Suprapubic skin (tissue), 4 donors: ENCODE measurements at places on chromosomes 6 and 20. TPM values are rescaled to one million over a fixed set of nuclear protein-coding genes. Genes with fewer than 3 reads are reported as not detected.
A peak's percentile ranks its signal among the peaks of the same experiment; 100 is the strongest.

Gene TBX18
- 0.62 TPM for total RNA-seq

Gene RNF182
- total RNA-seq: 0.11 TPM

Gene GRIK2
- 0.30 TPM for total RNA-seq

Gene ZC3H12D
- 0.62 TPM for total RNA-seq

Gene GABBR1
- total RNA-seq: 27.0 TPM

Gene TCP11
- total RNA-seq: 4.2 TPM

Gene FOXC1
- 27.4 TPM for total RNA-seq

Gene NOP56
- total RNA-seq: 81.2 TPM

Gene SLC44A4
- total RNA-seq: 7.4 TPM

Gene ENPP1
- 4.8 TPM for total RNA-seq

- no peaks in the 10 kb centered on the region for H3K27me3 ChIP-seq
- H3K4me3 ChIP-seq: peak overlapping the region; percentile 11
- H3K36me3 ChIP-seq: no peaks in the 10 kb centered on the region
- DNase-seq: no peak
Observed at GRCh38 chr6:138454981-138455706, 44.1 kb downstream of the NHSL1 start.

DNA sequence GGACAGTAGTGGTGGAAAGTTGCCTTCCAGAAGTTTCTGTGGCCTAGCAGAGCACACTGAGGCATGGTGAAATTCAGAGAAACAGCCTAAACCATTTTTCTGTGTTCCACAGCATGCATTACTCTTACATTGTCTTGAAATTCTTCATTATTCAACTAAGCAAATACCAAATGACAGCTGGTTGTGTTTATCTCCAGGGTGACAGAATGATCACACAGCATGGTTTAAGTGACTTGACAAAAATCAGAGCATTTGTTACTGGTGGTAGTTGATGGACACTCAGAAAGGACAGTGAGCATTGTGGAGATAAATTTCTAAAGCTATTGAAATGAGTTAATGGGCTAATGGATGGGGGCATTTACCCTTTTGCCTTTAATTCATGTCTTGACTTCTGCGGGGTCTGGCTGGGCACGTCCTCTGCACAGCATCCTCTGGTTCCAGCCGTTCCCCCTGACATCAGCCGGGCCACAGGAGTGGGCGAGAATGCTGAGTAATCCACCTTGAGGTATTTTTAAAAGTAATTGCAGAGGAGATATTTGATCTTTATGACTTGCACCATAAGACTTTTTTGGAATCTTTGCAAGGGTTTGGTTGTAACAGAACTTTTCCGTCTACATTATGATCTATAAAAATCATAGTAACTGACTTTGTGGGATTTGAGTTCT lies 78.9 kb upstream of the SCP2D1 start:
- no peaks in the 10 kb centered on the region for H3K36me3 ChIP-seq
- DNase-seq: no peak
- H3K4me1 ChIP-seq: peaks cover 20% of the 10 kb centered on the region
- no peak overlapping the region for H3K4me3 ChIP-seq
- H3K27ac ChIP-seq: no peak overlapping the region

DNA sequence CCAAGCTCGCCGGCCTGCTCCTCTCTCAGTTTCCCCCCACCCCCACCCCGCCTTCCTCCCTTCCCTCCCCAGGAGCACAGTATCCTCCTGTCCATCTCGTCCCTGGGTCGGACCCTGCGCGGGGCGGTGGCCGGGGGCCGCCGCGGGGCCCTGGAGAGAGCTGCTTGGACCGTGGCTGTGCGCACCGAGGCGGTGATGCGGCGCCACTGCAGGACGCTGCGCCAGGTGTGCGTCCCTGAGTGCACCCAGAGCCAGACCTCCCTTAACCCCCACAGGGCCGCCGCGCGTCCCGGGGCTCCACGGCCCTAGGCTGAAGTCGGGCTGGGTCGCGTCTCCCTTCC lies 2.2 kb downstream of the C20orf204 start:
- no peak overlapping the region for H3K27ac ChIP-seq
- H3K27me3 ChIP-seq: peaks cover 36% of the 10 kb centered on the region
- peak overlapping the region; percentile 56 for H3K4me3 ChIP-seq
- H3K4me1 ChIP-seq: peaks cover 47% of the 10 kb centered on the region
- H3K36me3 ChIP-seq: peaks cover 14% of the 10 kb centered on the region

DNA sequence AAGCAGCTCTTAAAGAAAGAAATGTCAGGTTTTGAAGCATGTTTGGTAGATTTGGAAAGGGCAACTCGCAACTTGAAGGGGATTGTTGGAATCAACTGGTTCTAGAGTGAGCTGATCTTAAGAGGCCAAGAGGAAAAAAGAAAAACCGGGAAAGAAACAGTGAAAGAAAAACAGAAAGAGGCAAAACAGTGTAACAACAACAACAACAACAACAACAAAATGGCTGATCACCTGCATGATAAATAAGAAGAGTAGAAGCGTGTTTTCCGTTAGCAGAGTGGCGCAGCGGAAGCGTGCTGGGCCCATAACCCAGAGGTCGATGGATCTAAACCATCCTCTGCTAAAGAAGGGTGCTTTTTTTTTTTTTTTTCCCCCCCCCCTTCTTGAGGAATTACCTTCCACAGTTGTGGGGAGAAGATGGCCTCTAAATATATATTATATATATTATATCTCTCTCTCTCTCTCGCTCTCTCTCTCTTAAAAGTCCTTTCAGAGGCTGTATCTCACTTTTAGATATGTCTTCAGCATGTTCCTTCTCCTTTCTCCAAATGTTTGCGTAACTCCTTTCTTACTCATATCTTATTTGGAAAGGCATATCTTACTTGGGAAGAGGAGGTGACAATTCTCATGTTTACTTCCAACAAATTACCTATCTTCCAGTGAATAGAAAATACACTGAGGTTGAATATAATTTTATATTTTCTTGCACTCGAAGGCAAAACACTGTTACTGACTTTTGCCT lies 134.4 kb downstream of the OR2B2 start:
- no peak overlapping the region for H3K4me3 ChIP-seq
- peaks cover 32% of the 10 kb centered on the region for H3K27me3 ChIP-seq
- no peaks in the 10 kb centered on the region for H3K4me1 ChIP-seq
- DNase-seq: no peak
- H3K27ac ChIP-seq: no peak overlapping the region

- DNase-seq: peak; percentile 89
- H3K27ac ChIP-seq: peak within 1 kb of the TSS; percentile 89
- H3K4me1 ChIP-seq: peaks cover 38% of the 10 kb centered on the region
- H3K4me3 ChIP-seq: peak within 1 kb of the TSS; percentile 95
- H3K27me3 ChIP-seq: no peaks in the 10 kb centered on the region
Observed at GRCh38 chr6:43021270-43022047, at the start of gene RRP36. Gene RRP36, plus strand, starts transcription at chr6:43021623. Its CDS starts 32 bp downstream, at chr6:43021655.

- H3K4me3 ChIP-seq: no peak overlapping the region
- no peak for DNase-seq
- no peaks in the 10 kb centered on the region for H3K36me3 ChIP-seq
- no peaks in the 10 kb centered on the region for H3K27me3 ChIP-seq
- no peaks in the 10 kb centered on the region for H3K4me1 ChIP-seq
Observed at GRCh38 chr20:19543101-19543500, 215.0 kb upstream of the RIN2 start.

- no peak for DNase-seq
- H3K27me3 ChIP-seq: no peaks in the 10 kb centered on the region
- no peak overlapping the region for H3K4me3 ChIP-seq
- peaks cover 22% of the 10 kb centered on the region for H3K4me1 ChIP-seq
Observed at GRCh38 chr6:689223-689622, 3.7 kb downstream of the EXOC2 start.

- H3K4me3 ChIP-seq: no peak overlapping the region
- H3K4me1 ChIP-seq: peaks cover 25% of the 10 kb centered on the region
- H3K36me3 ChIP-seq: no peaks in the 10 kb centered on the region
Observed at GRCh38 chr20:46324379-46324778, 16.1 kb upstream of the CDH22 start.

- no peak overlapping the region for H3K4me3 ChIP-seq
- peaks cover 18% of the 10 kb centered on the region for H3K27me3 ChIP-seq
- H3K27ac ChIP-seq: no peak overlapping the region
- no peaks in the 10 kb centered on the region for H3K4me1 ChIP-seq
- no peaks in the 10 kb centered on the region for H3K36me3 ChIP-seq
Observed at GRCh38 chr6:40681622-40682021, 94.5 kb upstream of the LRFN2 start.
